ENCODE measurements at places on chromosomes 5 and 9. TPM values are rescaled to one million over a fixed set of nuclear protein-coding genes. Genes with fewer than 3 reads are reported as not detected.

DNA sequence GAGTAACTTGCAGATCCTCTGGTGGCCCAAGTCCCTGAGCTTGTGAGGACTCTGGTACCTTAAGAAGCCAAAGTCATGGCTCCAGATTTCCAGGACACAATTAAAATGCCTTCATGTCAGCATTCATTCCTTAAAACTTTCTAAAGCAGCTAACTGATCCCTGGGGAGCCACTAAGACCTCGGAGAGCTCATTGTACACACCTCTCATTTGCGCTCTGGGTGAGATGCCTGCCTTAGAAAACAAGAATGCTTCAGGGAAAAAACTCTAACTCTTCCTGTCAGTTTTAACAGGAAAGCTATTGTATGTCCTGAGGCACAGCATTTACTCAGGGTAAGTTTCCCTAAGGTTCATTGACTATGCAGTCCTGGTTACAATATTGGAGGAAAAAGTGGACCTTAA lies 285.0 kb downstream of the EFNA5 start:
- DNase-seq: no peak

GRCh38 chr5:72955143-72955767 lies 586 bp upstream of the FCHO2 start:
- DNase-seq: peak; percentile 83

DNA sequence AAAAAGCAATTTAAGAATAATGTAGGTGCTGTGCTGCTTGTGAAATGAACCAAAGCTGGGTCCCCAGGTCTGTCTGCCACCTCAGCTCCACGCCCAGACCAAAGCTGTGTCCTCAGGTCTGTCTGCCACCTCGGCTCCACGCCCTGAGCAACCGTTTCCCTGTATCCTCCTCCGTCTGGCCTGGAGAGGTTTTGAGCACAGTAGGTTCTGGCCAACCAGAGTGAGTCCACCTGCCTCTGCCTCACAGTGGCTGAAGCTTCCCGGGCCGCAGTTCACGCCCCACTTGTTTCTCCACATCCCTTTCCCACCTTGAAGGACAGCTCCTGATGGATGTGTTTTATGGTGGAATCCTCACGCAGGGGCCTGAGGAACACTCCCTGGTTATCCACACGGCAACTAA lies 120.5 kb downstream of the ADAMTS2 start:
- DNase-seq: no peak

GRCh38 chr9:76676857-76677256 lies 87.4 kb upstream of the PCA3 start:
- DNase-seq: peak; percentile 27

DNA sequence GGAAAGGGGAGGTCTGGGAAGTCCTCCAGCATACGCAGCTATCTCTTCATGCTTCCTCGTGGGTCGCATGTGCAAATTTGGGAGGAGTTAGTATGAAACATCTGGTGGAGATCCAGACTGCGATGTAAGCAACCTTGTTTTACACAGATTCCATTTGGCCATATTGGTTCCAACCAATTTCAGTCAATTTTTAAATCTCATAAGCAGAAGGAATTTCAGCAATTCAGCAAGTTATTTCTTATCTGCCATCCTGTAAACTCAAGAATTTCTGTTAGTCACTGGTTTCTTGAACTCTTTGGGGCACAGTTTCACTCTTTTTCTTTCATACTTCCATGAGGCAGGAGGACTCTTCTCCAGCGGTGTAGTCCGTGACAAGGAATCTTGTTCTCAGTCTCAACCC lies 130.4 kb upstream of the CLINT1 start:
- DNase-seq: no peak

Gene MAMDC2
- total RNA-seq: 6.7 TPM

DNA sequence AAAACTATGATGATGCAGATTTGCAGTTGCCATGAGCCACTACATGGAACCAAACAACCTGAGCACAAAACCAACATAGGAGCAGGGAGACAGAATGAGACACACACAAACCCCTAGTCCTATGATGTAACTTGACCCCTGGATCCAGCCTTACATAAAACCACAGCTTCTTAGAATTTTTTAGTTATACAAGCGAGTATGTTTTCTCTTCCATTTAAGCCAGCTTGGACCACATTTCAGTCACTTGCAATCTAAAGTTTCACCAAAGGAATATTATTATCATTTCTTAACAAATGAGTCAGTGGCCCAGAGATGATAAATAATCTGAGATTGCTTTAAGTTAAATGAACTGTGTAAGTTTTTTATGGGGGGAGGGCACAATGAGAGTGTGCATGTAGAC lies 6.8 kb downstream of the SPOCK1 start:
- no peak for DNase-seq

- DNase-seq: no peak
Observed at GRCh38 chr5:171659896-171660295, 125.7 kb upstream of the SMIM23 start.

Gene TAF1L
- under 0.01 TPM for total RNA-seq

Gene C9
- 0.34 TPM for total RNA-seq

DNA sequence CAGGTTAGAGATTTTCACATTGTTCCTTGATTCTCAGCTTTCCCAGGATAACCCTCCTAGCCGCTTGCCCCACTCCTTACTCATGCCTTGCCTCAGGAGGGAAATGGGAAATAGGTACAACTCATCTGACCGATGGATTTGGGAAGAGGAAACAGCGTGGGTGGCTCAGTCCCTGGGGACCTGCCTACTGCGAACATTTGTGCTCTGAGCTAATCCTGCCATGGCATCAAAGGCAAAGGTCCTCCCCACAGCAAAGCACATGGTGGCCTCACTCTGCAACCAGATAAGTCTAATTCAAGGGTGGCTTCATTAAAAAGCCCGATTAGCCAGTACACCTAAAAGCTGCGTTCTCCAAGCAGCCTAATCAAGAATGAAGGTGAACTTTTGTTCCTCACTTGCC lies 82.4 kb upstream of the ADRA1B start:
- DNase-seq: no peak

Gene HMCN2
- 1.0 TPM for total RNA-seq

DNA sequence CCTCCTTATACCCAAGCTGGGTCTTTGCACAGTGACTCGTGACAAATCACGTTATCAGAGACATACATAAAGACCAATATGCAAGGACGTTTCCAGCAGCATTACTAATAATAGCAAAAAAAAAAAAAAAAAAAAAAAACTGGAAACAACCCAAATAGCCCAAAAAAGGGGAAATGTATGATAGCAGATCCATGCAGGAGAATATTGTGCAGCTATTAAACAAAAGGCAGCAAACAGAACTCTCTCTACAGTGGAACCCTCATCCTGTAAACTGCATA lies 37.7 kb downstream of the C5orf15 start:
- DNase-seq: no peak

Gene CDHR2
- total RNA-seq: under 0.01 TPM

Gene TOR4A
- total RNA-seq: 29.8 TPM

DNA sequence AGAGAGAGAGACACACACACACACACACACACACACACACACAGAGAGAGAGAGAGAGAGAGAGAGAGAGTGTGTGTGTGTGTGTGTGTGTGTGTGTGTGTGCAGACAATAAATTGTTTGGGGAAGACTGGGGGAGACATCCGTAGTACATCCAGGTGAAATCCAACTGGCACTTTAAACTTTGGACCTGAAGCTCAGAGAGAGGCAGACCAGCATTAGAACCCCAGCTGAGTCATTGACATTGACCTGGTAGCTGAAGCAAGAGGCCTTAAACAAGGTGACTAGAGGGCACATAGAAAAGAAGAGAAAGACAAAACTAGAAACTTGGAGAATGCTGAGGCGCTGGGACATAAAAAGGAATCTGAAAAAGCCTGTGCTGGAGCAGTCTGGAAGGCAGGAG lies 251.5 kb downstream of the CRB2 start:
- no peak for DNase-seq

- DNase-seq: no peak
Observed at GRCh38 chr5:65144136-65144871, 337.4 kb downstream of the ADAMTS6 start.

DNA sequence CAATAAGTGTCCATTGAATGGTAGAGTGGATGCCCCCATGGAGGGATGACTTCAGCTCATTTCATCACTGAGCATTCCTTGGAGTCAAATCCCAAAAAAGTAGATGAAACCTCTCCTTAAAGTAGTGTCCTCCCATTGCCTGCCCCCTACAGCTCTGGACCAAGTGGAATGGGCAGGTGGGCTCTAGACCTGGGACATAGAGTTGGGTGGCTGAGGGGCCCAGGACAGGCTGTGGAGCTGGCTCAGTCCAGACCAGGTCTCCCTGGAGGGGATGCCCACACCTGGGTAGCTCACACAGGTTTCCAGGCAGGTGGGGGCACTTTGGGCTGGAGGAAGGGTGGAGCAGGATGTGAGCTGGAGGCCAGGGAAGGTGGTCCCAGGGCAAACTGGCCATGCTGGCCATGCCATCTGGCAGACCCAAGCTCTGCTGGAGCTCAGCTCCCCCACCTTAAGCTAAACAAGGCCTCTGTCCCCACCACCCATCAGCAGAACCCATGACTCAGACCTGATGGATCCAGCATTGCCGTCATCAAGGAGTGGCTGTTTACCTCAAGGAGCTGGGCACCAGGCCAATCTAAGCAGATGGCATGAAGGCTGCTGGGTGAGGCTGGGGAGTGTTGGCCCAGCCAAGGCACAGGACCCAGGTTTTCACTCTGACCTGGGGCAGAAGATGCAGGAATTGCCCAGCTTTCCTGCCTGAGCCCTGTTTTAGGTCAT lies 6.2 kb upstream of the SPINK4 start:
- DNase-seq: peak; percentile 64

GRCh38 chr5:43753069-43753468 lies 150.1 kb downstream of the NNT start:
- no peak for DNase-seq

Gene LCN1
- total RNA-seq: not detected

Gene NUTM2F
- not detected for total RNA-seq

GRCh38 chr5:377326-377981 lies 55.9 kb downstream of the AHRR start:
- DNase-seq: no peak

- DNase-seq: no peak
Observed at GRCh38 chr5:76582230-76583162, 40.7 kb downstream of the F2RL2 start.
